Activated naive CD4-positive, alpha-beta T cell treated with Interleukin-2 at 50 U/mL for 16 hours (primary cell): ENCODE measurements at places on chromosomes 7 and 10.

DNA sequence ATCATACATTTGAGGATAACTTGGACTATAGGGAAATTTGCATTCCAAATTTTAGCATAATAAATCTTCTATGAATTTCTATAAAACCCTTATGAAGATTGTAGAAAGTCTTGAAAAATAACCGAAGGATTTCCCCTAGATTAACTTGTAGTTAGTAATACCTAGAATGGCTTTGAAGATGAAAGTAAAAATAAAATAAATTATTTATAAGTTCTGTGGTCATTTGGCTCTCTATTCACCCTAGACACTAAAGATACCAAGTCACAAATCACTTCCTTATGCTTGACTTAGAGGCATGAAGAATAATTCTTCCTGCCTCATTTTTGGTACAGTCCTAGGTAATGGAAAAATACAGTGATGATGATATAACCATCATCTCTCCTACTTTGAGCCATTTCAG lies 79.3 kb downstream of the CSTF2T start:
- no peak for DNase-seq

- DNase-seq: no peak
Measured at GRCh38 chr7:24025094-24025493, 258.9 kb upstream of the NPY start.

- no peak for DNase-seq
Measured at GRCh38 chr7:55786901-55787300, 75.7 kb downstream of the SEPTIN14 start.

DNA sequence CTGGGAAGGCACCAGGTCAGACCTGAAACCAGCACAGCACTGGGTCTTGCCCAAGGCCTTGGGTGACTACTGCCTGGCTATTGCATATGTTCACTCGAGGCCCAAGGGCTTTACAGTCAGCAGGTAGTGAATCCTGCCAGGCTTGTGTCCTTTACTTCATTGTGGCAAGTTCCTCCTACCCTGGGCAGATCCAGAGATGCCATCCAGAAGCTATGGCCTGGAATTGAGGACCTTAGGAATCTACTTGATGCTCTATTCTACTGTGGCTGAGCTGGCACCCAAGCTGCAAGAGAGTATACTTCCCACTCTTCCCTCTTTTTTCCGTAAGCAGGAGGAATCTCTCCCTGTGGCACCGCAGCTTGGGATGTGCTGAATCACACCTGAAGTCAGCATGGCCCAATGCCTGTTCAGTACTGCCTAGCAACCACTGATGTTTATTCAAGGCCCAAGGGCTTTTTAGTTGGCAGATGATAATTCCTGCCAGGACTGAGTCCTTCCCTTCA lies 246.7 kb upstream of the CTBP2 start:
- no peak for DNase-seq

GRCh38 chr7:104156842-104157277 lies 51.0 kb downstream of the ORC5 start:
- no peak for DNase-seq

GRCh38 chr7:38704041-38704547 lies 72.9 kb upstream of the AMPH start:
- no peak for DNase-seq

GRCh38 chr7:114112806-114113205 lies 194.0 kb upstream of the PPP1R3A start:
- no peak for DNase-seq

DNA sequence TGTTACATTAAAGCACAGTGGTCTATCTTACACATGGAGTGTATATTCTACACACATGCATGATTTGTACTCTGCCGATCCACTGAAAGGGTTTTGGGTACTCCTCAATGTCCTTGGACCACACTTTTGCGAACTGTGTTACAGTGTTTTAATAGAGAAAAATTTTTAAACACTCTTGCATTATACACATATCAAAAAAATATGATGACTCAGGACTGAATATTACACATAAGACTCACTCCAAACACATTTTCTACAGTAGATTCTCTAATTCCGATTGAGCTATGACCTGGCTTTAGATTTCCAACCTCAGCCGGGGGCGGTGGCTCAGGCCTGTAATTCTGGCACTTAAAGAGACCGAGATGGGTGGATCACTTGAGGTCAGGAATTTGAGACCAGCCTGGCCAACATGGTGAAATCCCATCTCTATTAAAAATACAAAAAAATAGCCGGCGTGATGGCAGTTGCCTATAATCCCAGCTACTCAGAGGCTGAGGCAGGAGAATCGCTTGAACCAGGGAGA lies 222.4 kb downstream of the CACNA2D1 start:
- no peak for DNase-seq

- DNase-seq: peak; percentile 63
Measured at GRCh38 chr10:110425684-110426293, 71.9 kb upstream of the DUSP5 start.

DNA sequence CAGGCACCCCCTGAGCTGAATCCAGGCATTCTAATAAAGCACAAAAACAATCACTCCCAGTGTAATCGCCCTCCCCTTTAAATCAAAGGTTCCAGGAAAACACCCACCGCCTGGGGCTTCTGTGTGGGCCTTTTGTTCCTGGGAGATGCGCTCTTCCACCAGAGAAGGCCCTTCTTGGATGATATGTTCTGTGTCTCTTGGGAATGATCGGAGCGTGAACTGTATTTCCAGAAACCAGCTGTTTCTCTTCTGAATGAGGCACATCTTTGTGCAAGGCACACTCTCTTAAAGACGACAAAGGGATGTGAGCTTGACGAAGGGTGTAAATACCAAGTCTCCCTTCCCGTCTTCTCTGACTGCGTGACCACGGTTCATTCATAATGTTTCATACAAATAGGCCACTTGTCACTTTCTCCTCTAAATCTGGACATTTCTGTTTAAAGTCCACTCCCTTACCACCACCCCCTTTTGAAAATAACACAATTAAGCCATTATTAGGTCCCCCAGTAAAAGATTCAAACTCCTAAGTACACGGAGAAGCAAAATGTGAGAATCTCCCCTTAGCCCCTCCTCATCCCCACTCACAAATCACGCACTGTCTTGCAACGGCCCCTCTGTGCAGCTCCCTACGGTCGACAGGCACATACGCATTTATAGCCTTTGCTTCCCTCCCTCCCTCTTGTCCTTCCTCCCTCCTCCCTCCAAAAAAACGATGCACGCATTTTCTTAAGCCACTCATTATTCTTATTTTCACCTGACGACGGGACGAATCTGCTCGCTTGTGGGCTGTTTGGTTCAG lies 45.6 kb upstream of the ENO4 start:
- DNase-seq: no peak

- DNase-seq: no peak
Measured at GRCh38 chr10:17910125-17910789, 41.5 kb upstream of the SLC39A12 start.

GRCh38 chr10:73413108-73413527 lies 740 bp downstream of the ANXA7 start:
- DNase-seq: peak; percentile 53

GRCh38 chr7:141389140-141389796 lies 161.9 kb upstream of the AGK start:
- no peak for DNase-seq

DNA sequence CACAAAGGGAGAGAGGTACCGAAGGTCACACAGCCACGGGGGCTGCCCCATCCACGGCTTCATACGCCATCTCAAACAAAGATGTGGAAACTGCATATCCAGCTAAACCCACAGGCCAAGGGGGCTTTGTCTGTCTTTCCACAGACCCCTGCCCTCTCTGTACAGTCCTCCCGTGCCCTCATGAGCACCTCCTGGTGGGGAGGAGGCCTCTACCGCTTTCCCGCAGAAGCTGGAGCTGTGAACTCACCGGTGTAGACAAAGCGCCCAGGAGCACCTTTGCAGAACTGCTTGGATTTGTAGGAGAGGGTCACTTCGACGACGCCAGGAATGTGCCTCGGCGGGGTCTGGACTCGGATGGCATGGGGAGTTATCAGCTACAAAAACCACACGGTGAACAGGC lies 97.2 kb downstream of the EBF3 start:
- DNase-seq: no peak

- no peak for DNase-seq
Measured at GRCh38 chr7:109109558-109109957, 539.9 kb downstream of the DNAJB9 start.

DNA sequence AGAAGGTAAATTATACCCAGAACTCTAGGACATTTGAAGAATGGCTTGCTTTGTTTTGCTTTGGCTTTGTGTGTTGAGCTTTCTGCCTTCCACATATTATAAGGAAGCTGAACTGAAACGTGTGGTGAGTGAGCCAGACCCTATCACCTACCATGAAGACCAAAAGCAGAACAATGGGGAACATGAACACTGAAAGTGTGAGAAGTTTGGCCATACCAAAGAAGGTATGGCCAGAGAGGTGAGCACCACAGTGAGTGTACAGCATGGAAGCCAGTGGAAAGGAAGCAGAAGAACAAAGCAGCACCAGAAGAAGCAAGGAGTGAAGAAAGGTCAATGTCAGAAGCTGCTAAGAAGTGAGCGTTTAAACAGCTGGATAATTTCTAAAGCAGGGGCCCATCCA lies 59.7 kb upstream of the CCDC71L start:
- no peak for DNase-seq

GRCh38 chr7:109549471-109550193 lies 980.0 kb downstream of the DNAJB9 start:
- DNase-seq: no peak
